ENCODE measurements at places on chromosomes 7 and 10.

- H3K4me1 ChIP-seq, result no peaks in the 10 kb centered on the region
- DNase-seq, result no peak
- H3K36me3 ChIP-seq, result no peaks in the 10 kb centered on the region
- H3K27me3 ChIP-seq, result peaks cover 2% of the 10 kb centered on the region
Measured at GRCh38 chr10:123571978-123572377, 94.2 kb upstream of the GPR26 start.

DNA sequence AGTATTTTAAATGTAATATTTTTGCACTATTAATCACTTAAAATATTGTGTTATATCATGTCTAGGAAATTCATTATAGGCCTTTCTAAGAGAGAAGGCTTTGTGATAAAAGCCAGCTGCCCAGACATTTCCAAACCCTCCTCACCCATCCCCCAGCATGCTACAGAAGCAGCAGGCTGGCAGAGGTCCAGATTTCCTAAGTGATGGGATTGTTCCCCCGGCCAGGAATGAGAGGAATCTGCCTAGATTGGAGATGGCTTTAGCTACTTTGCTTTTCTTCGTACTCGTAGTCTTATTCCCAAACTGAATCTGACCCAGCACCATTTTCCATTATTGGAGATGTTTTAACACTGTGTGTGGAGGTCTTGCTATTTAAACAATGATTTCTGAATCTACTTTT, 29.4 kb downstream of the CDK14 start:
- no peaks in the 10 kb centered on the region for H3K4me1 ChIP-seq
- no peak overlapping the region for H3K27ac ChIP-seq
- no peak overlapping the region for H3K4me3 ChIP-seq
- DNase-seq, result no peak
- H3K36me3 ChIP-seq, result no peaks in the 10 kb centered on the region
- H3K27me3 ChIP-seq, result no peaks in the 10 kb centered on the region

DNA sequence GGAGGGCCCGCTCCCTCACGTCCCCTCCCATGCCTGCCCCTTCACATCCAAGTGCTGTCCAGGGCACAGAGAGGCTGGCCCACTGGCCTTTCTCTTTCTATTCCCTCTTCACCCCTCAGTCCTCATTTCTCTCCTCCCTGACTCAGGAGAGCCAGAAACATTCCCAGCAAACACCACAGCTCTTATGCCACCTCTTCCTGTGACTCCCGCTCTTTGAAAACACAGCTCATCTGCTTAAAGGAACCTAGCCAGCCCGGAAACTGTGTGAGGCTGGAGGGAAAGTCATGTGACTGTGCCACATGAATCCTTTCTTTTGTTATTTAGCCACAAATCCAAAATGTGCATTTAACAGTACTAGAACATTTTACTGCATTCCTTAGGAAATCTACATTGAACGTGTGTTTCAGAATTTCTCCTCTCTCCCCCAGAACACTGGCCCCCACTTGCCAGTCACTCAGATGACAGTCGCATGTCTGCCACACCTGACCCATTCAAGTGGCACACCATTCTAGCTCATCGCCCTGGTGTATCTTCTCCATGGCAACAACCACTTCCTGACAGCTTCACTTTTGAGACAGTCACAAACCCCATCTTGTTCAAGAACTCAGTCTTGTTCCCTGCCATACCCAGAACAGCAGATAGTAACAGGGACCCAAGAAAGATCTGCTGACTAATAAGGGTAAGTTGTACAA, 42.8 kb downstream of the GRB10 start:
- peak; percentile 55 for DNase-seq
- peak overlapping the region; percentile 84 for H3K27ac ChIP-seq
- peak overlapping the region; percentile 75 for H3K4me3 ChIP-seq
- H3K4me1 ChIP-seq, result peaks cover 28% of the 10 kb centered on the region

- peak overlapping the region; percentile 98 for H3K27ac ChIP-seq
- peaks cover 18% of the 10 kb centered on the region for H3K4me1 ChIP-seq
- peaks cover 5% of the 10 kb centered on the region for H3K27me3 ChIP-seq
- DNase-seq, result peak; percentile 98
- peak overlapping the region; percentile 99 for H3K4me3 ChIP-seq
Measured at GRCh38 chr10:43362191-43362839, 9.1 kb upstream of the FXYD4 start.

- DNase-seq, result no peak
- H3K36me3 ChIP-seq, result no peaks in the 10 kb centered on the region
- no peak overlapping the region for H3K27ac ChIP-seq
- H3K27me3 ChIP-seq, result no peaks in the 10 kb centered on the region
- H3K4me1 ChIP-seq, result no peaks in the 10 kb centered on the region
Measured at GRCh38 chr7:85521108-85521694, 334.3 kb upstream of the SEMA3D start.

DNA sequence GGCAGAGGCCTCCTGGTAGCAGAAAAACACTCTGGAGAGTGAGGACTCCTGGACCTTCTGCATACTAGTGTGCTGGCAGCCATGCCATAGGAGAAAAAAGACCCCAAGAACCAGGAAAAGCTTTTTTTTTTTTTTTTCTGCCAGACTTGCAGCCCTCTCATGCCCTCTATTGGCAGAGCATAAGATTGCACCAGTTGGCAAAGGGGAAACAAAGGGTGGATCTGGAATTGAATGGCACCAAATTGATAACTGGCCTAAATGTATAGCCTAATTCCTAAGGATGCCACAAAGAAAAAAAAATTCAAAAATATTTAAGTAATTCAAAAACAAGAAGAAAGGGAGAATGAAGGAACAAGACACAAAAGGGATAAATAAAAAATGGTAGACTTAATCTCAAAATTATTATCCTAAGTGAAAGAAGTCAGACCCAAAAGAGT, 112.5 kb upstream of the GHITM start:
- H3K27me3 ChIP-seq, result no peaks in the 10 kb centered on the region
- H3K36me3 ChIP-seq, result no peaks in the 10 kb centered on the region

DNA sequence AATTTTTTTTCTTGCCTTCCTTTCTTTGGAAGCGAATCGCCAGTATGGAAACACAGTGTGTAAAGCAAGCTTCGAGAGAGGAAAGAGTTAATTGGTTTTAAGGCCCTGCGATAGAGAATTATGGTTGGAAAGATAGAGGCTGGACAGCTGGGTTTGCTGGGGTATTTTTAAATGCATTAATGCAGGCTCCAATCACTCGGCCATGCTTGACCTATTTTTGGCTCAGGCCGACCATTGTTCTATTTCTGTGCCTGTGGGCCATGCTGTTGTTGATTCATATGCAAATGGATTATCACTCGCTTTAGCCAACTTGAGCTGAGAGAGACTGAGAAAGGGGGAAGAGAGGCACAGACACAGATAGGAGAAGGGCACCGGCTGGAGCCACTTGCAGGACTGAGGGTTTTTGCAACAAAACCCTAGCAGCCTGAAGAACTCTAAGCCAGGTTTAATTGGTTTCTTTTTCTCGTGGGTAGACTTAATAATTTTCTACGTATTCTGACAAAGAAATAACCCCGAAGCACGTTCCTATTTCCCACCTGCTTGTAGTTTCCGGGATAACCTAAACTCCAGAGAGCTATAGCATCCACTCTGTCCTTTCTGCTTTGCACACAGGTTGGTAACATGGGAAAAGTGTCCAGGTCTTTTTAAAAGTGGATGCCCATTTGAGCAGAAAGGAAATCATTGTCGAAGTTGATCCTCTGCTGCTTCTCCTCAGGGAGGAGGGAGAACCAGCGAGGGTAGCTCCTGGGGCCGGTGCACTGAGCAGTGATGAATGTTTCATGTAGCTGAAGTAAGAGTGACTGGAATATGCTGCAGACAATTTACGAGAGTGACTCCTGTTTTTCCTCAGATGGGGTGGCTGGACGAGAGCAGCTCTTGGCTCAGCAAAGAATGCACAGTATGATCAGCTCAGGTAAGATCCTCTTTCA, at the start of gene HDAC9:
HDAC9 (plus strand) TSS at position 338 of the 929 bp plus-strand sequence; CDS start at position 892, 554 bp downstream.
- H3K27me3 ChIP-seq, result peaks cover 3% of the 10 kb centered on the region
- no peaks in the 10 kb centered on the region for H3K36me3 ChIP-seq
- peak within 1 kb of the TSS; percentile 38 for H3K4me3 ChIP-seq
- DNase-seq, result no peak

DNA sequence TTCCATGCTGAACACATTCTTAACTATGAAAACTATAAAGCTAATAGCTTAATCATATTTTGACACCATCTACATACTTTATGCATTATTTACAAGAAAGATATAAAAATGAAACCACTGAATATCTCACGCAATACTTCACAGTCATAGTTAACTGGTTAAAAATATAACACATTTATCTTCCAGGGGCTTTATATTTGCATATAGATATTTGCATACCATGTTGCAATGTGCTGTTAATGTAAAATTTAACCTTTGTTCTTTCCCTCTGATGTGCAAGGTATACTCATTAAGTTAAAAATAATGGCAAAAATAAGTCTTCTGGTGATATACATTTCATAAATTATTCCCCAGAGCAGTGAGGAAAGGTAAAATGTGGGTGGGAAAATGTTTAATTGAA, 76.9 kb upstream of the MGMT start:
- no peaks in the 10 kb centered on the region for H3K4me1 ChIP-seq
- no peaks in the 10 kb centered on the region for H3K36me3 ChIP-seq
- no peak for DNase-seq
- H3K4me3 ChIP-seq, result no peak overlapping the region
- H3K27ac ChIP-seq, result no peak overlapping the region

GRCh38 chr7:47400001-47400400, 181.9 kb downstream of the TNS3 start:
- H3K27me3 ChIP-seq, result peaks cover 3% of the 10 kb centered on the region
- H3K27ac ChIP-seq, result no peak overlapping the region
- no peaks in the 10 kb centered on the region for H3K36me3 ChIP-seq
- H3K4me1 ChIP-seq, result peaks cover 5% of the 10 kb centered on the region
- DNase-seq, result no peak
- H3K4me3 ChIP-seq, result no peak overlapping the region

GRCh38 chr7:112010994-112011393, 195.2 kb downstream of the DOCK4 start:
- H3K4me1 ChIP-seq, result no peaks in the 10 kb centered on the region
- no peak overlapping the region for H3K4me3 ChIP-seq
- DNase-seq, result no peak

GRCh38 chr7:25216837-25217236, 11.4 kb downstream of the NPVF start:
- no peak for DNase-seq
- no peak overlapping the region for H3K27ac ChIP-seq
- H3K36me3 ChIP-seq, result no peaks in the 10 kb centered on the region
- peaks cover 14% of the 10 kb centered on the region for H3K27me3 ChIP-seq

DNA sequence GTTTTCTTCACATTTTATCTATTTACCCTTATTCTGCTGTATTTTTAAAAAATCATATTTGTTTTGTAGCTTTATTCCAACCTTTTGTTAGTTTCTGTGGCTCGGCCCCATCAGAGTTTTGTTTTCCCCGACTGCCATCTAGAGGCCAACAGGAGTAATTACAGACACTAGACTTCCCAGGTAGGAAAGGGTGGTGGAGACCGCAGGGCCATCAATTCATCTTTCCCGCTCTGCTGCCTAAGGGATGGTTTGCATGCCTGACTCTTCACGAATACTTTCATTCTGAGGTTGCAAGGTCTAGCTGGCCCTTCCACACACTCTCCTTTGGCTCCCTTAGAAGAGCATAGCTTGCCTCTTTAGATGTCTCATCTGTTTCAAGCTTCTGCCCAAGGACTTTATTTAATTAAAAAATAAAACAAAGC, 38.3 kb downstream of the LYZL2 start:
- H3K4me1 ChIP-seq, result no peaks in the 10 kb centered on the region
- H3K27me3 ChIP-seq, result peaks cover 11% of the 10 kb centered on the region
- DNase-seq, result peak; percentile 9
- H3K36me3 ChIP-seq, result no peaks in the 10 kb centered on the region

DNA sequence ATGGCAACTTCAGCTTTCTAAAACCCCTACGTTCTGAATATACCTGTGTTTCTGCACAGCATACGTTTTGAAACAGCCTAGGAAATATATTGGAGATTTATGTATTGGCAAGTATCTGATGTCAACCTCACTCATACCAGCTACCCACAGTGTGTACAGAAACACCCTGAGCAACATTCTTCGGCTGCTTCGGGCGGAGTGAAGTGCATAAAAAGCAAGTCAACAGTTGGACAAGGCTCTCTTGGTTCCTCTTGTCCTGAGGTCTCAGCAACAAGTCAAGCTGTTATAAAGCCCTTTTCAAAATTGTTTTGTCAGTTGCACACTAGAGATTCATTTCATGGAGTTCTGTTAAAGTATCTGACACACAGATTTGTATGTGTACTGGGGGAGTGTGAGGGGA, 40.0 kb upstream of the PAPSS2 start:
- H3K27me3 ChIP-seq, result peaks cover 22% of the 10 kb centered on the region
- DNase-seq, result no peak
- no peak overlapping the region for H3K27ac ChIP-seq
- no peaks in the 10 kb centered on the region for H3K4me1 ChIP-seq
- H3K4me3 ChIP-seq, result no peak overlapping the region
- H3K36me3 ChIP-seq, result no peaks in the 10 kb centered on the region

GRCh38 chr10:28892818-28893547, 215.7 kb downstream of the BAMBI start:
- H3K4me1 ChIP-seq, result no peaks in the 10 kb centered on the region
- H3K27ac ChIP-seq, result no peak overlapping the region
- H3K27me3 ChIP-seq, result no peaks in the 10 kb centered on the region
- H3K4me3 ChIP-seq, result no peak overlapping the region

DNA sequence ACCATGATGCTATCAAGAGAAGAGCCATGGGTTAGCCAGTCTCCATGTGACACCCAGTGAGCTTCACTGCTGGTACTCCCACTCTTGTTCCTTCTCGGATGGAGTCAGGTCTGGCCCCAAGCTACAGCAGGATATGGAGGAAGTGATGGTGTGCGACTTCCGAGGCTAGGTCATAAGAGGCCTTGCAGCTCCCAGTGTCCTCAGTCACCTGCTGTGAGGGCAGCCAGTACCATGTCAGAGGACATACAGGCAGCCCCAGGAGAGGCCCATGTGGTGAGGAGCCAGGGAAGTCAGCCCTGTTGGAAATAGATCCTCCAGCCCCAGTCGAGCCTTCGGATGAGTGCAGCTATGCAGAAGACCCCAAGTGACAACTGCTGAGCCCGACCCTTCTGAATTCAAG, 237.0 kb downstream of the EBF3 start:
- no peak for DNase-seq
- H3K27me3 ChIP-seq, result no peaks in the 10 kb centered on the region
- no peaks in the 10 kb centered on the region for H3K4me1 ChIP-seq
- H3K36me3 ChIP-seq, result no peaks in the 10 kb centered on the region
- H3K4me3 ChIP-seq, result no peak overlapping the region

- H3K36me3 ChIP-seq, result no peaks in the 10 kb centered on the region
- peak within 1 kb of the TSS; percentile 51 for H3K27ac ChIP-seq
- peak within 1 kb of the TSS; percentile 92 for H3K4me3 ChIP-seq
- H3K27me3 ChIP-seq, result peaks cover 51% of the 10 kb centered on the region
- H3K4me1 ChIP-seq, result peaks cover 22% of the 10 kb centered on the region
Measured at GRCh38 chr7:87600130-87601124, at the start of gene ABCB1. Gene ABCB1 (minus strand): TSS chr7:87600884. CDS start chr7:87600184, 700 bp downstream.

All from T-helper 2 cell treated with Interferon-gamma antibody and Interleukin-4, amounts not matched to agents 5 μg/mL and 100 μg/mL, for 36 hours (primary cell).